Upper lobe of left lung (tissue), 6 donors: ENCODE measurements at places on chromosomes 12 and 14. TPM values are rescaled to one million over a fixed set of nuclear protein-coding genes. Genes with fewer than 3 reads are reported as not detected.

The ZFYVE1 gene
- total RNA-seq = 24.1 TPM

DNA sequence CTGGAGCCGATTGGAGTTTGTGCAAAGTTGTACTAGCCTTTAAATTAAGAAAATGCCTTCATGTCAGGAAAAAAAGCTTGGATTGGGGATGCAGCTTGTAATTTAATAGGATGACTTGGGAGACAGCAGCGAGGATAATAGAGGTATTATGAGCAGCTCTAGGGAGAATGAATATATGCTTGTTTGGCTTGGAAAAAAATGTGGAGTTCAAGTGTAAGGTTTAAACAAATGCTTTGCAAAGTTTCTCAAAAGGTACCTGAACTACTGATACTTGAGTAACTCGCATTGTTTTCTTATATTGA, 65.3 kb upstream of the RASSF3 start:
- no peaks in the 10 kb centered on the region for H3K36me3 ChIP-seq
- no peak overlapping the region for H3K27ac ChIP-seq
- no peak overlapping the region for H3K4me3 ChIP-seq
- no peak for DNase-seq

GRCh38 chr12:125129591-125130255, 64.5 kb downstream of the AACS start:
- no peak for DNase-seq
- H3K4me1 ChIP-seq = no peaks in the 10 kb centered on the region
- no peak overlapping the region for H3K4me3 ChIP-seq
- H3K36me3 ChIP-seq = no peaks in the 10 kb centered on the region
- no peak overlapping the region for H3K27ac ChIP-seq
- H3K27me3 ChIP-seq = no peaks in the 10 kb centered on the region

The RD3L gene
- total RNA-seq = not detected

DNA sequence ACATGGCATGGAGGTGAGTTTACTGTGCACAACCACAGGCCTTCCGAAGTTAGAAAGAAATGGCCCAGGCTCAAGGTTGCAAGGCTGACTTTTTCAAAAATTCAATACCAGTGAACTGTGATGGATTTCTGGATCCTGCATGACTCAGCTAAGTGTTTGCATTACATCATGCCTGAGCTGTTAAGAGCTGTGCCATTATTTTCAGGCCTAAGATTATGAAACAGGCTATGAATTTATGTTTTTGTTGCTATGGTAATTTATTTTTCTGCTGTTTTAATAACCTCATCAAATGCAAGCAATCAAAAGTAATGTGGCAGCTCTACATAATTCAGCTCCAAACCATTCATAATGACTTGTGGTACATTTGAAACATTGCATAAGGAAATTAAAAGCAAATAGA, 457.7 kb upstream of the TMEM132C start:
- DNase-seq = no peak
- H3K27me3 ChIP-seq = no peaks in the 10 kb centered on the region
- no peaks in the 10 kb centered on the region for H3K4me1 ChIP-seq
- H3K36me3 ChIP-seq = no peaks in the 10 kb centered on the region
- no peak overlapping the region for H3K4me3 ChIP-seq

DNA sequence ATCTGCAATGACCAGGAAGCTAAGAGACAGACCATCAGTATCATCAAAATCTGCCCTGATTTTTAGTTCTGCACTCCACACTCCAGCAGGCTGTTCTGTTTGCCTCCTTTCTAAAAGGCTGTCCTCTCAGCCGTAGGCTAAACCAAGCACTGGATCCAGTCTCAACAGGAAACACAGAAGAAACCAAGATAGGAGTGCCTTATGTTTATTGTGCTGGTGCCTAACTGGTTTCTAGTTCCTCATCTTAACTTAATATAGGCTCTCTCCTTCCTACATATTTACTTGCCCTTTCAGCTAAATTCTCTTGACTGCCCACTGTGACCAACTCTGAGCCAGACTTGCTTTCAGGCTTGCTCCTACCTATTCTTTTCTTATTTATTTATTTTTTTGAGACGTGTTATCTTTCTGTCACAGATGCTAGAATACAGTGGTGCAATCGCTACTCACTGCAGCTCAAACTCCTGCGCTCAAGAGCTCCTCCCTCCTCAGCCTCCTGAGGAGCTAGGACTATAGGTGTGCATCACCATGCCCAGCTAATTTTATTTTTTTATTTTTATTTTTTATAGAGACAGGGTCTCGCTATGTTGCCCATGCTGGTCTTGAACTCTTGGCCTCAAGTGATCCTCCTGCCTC, 30.8 kb downstream of the GALNT4 start:
- no peak for DNase-seq
- no peaks in the 10 kb centered on the region for H3K27me3 ChIP-seq
- H3K36me3 ChIP-seq = peaks cover 32% of the 10 kb centered on the region
- H3K4me3 ChIP-seq = no peak overlapping the region

GRCh38 chr14:76546426-76547221, 170.7 kb downstream of the ESRRB start:
- H3K36me3 ChIP-seq = no peaks in the 10 kb centered on the region
- H3K4me1 ChIP-seq = no peaks in the 10 kb centered on the region
- DNase-seq = no peak
- no peak overlapping the region for H3K4me3 ChIP-seq
- no peak overlapping the region for H3K27ac ChIP-seq
- H3K27me3 ChIP-seq = no peaks in the 10 kb centered on the region

- no peak for DNase-seq
- no peak overlapping the region for H3K27ac ChIP-seq
- no peaks in the 10 kb centered on the region for H3K27me3 ChIP-seq
- H3K4me1 ChIP-seq = no peaks in the 10 kb centered on the region
Observed at GRCh38 chr14:29892327-29892726, 35.3 kb downstream of the PRKD1 start.

The SLC25A21 gene
- not detected for total RNA-seq

DNA sequence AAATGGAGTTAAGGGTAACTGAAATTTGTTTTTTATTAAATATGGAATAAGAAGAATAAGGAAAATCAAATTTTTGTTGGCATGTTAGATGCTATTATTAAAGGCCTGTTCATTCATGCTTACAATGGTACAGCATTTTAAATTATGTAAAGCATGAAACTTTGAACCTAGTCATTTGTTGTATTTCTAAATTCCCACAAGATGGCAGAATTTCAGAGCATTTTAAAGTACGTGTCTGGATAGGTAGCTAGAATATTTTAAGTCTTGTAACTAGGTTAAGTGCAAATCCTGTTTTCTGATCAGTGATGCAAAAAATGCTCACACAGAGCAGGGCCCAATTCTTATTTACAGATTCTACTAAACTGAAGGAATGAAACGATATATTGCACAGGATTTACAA, 585.6 kb upstream of the MIS18BP1 start:
- no peak for DNase-seq
- no peaks in the 10 kb centered on the region for H3K36me3 ChIP-seq
- H3K27me3 ChIP-seq = no peaks in the 10 kb centered on the region
- no peak overlapping the region for H3K4me3 ChIP-seq

DNA sequence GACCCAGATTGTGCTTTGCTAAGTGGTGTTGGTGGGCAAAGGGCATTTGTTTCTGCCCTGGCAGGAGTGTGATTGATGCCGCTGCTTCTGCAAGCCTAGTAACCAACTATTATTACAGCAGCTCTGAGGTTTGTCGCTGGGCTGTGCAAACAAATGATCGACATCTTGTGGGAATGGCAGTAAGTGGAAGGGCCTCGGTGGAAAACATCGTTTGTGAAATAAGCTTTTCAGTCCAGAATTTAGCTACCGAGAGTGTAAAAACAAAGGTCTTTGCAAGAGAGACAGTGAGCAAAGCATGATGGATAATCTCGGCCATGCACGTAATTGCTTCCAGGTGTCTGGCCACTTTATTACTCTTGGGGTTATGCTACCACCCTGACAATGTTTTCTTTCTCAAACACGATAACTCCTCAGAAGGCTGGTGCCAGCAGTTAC, 397.7 kb upstream of the PRICKLE1 start:
- H3K36me3 ChIP-seq = no peaks in the 10 kb centered on the region
- no peak overlapping the region for H3K4me3 ChIP-seq
- no peak for DNase-seq

DNA sequence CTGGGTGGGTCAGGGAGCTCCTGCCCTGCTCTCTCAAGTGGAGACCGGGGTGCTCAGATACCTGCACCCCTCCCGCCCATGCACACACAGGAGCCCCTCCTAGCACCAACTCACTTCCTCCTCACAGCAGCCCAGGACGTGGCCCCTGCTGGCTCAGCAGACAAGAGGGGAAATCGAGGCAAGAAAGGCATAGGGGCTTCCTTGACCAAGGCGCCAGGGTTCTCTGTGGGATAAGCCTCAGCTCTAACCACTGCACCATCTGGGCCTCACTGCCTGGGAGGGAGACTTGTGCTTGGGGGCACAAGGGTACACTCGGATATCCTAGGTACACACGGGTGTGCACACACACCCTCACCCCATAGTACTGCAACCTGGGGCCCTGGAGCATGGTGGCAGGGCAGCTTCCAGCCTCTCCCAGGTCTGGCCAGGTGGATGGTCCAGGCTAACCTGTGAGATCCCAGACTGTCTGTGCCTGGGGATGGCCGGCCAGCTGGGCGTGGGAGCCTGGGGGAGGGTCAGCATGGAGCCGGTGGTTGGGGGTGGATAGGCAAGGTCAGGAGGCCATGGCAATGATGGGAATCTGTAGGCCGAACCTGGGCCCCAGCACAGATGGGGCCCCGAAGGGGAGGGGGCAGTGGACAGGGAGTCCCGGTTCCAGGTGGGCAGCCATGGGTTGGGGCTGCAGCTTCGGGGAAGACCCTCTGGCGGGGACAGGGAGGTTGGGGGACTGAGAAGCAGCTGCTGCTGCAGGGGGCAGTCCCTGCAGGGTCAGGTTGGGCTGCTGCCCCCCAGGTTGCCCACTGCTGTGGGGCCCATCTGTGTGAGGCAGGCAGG, 312.4 kb downstream of the TMEM121 start:
- no peak overlapping the region for H3K4me3 ChIP-seq
- H3K36me3 ChIP-seq = no peaks in the 10 kb centered on the region
- DNase-seq = no peak
- H3K27ac ChIP-seq = no peak overlapping the region

DNA sequence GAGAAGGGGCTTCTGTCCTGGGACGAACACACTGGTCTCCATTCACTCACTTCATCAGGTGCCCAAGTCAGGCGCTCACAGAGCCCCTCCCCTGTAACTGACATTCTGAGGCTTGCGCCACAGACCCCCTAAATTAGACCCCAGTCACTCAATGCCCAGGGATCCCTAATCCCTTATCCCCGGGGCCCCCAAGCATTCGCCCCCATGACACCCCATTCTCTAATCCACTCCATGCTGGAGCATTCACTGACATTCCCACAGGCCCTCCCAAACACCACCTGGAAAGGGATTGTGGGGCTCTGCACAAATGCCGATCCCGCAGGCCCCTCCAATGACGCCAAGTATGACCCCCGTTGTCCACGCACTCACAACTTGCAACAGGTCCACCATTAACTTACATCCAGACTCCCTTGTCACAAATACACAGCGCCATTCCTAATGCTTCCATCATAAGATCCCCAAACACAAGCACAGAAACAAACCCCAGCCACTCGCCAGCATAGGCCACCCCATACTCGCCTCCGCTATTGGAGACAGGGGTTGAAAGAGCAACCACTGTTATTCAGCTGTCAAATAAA, 1.5 kb downstream of the ZNF605 start:
- H3K27me3 ChIP-seq = no peaks in the 10 kb centered on the region
- H3K4me3 ChIP-seq = peak overlapping the region; percentile 59
- DNase-seq = no peak

The KRT6A gene
- total RNA-seq = 1.4 TPM

GRCh38 chr14:77883131-77883846, 83.4 kb downstream of the ADCK1 start:
- no peak overlapping the region for H3K27ac ChIP-seq
- no peaks in the 10 kb centered on the region for H3K36me3 ChIP-seq
- no peak overlapping the region for H3K4me3 ChIP-seq
- DNase-seq = no peak
- H3K27me3 ChIP-seq = no peaks in the 10 kb centered on the region
- H3K4me1 ChIP-seq = no peaks in the 10 kb centered on the region

DNA sequence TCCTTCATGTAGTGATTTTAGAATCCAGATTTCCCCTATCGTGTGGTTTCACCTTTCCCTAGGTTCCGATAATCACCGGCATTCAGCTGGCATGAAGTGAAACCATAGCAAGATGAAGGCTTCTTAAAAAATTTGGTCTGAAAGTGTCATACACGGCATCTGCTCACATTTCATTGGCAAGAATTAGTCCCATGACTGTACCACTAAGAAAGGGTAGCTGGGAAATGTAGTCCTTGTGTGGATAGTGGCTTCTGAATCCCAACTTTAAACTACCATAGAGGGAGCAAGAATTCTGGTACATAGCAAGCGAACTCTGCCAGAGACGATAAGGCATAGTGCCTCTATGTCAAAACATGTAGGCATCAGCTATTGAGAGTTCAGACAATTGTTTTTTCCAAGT, 360.1 kb upstream of the TBX3 start:
- no peak for DNase-seq
- H3K27ac ChIP-seq = no peak overlapping the region

DNA sequence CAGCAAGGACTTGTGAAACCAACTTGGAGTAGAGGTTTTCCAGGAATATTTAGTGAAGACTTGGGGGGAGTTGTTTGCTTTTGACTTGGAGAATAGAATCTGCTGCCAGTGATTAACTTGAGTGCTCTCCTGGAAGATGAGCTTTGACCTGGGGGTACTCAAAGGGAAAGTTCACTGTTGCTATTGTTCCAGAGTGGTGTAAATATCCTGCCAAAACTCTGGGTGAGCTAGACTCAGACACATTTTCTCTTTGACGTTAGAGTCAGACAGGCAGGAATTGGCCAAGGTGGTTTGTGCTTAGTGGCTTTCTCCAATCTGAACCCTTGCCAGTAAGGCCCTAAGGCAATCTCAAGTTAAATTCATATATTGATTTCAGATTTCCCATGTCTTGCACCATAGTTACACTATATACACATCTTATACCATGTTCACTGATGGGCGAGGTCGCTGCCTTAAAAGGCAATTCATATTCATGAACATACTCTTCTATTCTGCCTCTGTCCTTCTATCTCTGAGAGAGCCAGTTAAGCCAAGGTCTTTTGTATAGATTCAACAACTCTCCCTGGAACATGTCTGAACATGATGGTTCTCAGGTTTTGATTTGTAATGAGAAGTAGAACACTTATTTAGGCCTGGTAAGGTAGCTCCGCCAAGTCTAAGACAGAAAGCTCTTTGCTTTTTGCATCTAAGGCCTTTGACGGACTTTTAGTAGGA, 204.6 kb upstream of the SLC38A2 start:
- H3K36me3 ChIP-seq = no peaks in the 10 kb centered on the region
- no peaks in the 10 kb centered on the region for H3K4me1 ChIP-seq
- no peak overlapping the region for H3K4me3 ChIP-seq
- no peaks in the 10 kb centered on the region for H3K27me3 ChIP-seq
- no peak overlapping the region for H3K27ac ChIP-seq

DNA sequence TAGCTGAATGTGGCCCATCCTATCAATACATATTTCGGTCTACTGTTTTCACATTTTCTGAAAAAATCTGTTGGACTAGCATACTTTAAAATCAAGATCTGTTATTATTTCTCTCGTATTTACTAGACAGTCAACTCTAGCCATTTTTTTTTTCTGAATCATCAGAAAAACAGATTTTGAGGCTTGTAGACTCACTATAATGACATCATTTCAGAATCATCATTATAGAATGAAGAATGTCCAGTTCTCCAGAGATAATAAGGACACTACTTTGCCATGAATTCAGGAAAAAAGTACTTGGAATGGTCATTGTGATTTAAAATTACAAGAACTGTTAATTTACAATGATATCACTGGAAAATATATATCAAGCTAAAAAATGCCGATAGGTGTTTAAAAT, 589.8 kb downstream of the KCNH5 start:
- H3K27ac ChIP-seq = no peak overlapping the region
- H3K4me1 ChIP-seq = no peaks in the 10 kb centered on the region
- DNase-seq = no peak
- H3K36me3 ChIP-seq = no peaks in the 10 kb centered on the region
- H3K27me3 ChIP-seq = no peaks in the 10 kb centered on the region

GRCh38 chr14:22456998-22457594, 131.9 kb downstream of the DAD1 start:
- no peak overlapping the region for H3K4me3 ChIP-seq
- H3K27me3 ChIP-seq = no peaks in the 10 kb centered on the region
- H3K27ac ChIP-seq = no peak overlapping the region
